Memory B cell (primary cell): ENCODE measurements at places on chromosomes 3 and 15.

DNA sequence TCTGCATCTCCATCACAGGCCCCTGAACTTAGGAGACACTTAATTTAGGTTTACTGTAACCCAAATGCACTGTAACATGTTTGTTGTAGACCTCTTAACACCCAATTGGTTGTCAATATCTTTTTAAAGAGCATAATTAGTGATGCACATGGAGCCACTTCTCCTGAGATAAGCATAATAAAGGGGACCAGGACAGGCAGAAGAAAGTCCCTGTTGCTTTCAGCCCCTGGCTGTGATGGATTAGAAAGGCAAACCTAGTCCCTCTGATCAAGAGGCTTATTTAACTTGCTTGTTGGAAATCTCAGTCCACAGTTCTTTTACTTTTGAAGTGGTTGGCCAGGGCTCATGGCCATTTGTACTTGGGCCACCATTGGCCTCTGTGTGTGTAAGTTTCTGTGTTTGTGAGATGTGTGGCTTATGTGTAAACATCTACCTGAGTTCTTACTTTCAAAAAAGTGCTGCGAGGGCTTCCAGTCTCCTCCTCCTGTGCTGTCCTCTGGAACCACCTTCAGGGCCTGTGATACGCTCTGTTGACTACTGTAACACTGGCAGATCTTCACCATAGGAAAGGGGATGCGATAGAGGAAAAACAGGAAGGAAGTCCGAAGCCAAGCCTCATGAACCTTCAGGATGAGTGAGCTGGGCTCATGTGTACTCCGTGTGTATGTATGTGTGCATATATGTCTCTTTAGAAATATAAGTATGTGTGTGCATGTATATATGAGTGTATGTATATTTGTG lies 136.2 kb downstream of the EPHB1 start:
- no peak for DNase-seq

GRCh38 chr3:65535260-65535659 lies 503.5 kb downstream of the MAGI1 start:
- no peak for DNase-seq

DNA sequence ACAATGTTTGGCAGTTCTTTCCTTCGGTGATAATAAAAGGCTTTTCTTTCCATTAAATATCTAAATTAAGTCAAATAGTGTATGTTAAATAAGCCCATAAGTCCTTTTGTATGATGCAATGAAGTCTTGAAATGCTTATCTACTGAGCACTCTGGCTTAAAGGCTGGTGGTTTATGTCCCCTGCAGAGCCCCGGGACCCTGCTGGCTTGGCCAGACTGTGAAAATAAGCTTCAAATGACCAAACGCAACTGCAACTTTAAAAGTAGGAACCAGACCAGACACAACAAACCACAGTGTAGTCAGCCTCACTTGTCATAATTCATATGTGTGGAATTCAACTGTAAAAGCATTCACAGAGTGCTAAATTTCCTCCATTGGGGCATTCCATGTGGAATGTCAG lies 72.5 kb downstream of the FOXP1 start:
- no peak for DNase-seq

- no peak for DNase-seq
Measured at GRCh38 chr3:51549311-51549710, 10.8 kb downstream of the RAD54L2 start.

GRCh38 chr15:38307861-38308641 lies 55.4 kb downstream of the SPRED1 start:
- DNase-seq = no peak

DNA sequence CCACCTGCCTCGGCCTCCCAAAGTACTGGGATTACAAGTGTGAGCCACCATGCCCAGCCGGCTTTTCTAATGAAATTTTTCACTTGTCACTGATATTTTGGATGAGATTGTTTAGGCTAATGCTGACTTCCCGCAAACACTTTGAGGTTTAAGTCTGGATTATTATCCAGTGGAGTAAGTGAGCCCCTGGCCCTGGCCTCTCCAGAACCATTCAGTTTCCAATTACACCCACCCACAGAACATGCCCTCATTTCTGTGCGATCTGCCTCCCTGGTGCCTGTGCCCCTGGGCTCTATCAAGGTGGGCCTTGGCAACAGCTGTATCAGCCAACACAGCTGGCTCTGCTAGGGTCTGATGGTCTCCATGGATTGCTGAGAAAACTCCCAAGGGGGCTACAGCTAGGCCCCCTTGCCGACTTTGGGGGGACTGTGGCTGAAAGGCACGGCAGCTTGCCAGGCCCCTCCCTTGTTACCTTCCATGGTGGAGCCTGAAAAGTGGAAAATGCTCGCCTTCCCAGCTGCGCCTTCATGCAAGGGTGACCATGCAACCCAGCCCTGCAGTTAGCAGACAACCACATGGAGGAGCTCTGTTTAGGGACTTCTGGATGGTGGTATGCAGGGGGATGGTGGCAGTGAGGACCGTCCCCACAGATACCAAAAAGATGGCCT lies 288.9 kb downstream of the FAM43A start:
- no peak for DNase-seq

DNA sequence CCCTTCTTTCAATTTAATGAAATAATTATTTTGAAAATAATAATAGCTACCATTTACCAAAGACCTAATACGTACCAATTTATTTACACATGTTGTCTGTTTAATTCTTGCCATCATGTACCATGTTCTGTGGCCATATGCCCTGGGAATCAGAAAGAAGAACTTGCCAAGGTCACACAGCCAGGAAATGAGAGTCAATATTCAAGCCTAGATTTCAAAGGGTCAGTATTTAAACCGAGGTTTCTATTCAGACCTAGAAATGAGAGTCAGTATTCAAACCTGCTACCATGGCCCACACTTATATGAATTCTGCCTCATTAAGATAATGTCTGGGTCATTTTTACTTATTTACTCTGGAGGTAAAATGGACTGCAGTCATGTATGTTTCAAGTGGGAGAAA lies 103.6 kb upstream of the TBL1XR1 start:
- DNase-seq = no peak

DNA sequence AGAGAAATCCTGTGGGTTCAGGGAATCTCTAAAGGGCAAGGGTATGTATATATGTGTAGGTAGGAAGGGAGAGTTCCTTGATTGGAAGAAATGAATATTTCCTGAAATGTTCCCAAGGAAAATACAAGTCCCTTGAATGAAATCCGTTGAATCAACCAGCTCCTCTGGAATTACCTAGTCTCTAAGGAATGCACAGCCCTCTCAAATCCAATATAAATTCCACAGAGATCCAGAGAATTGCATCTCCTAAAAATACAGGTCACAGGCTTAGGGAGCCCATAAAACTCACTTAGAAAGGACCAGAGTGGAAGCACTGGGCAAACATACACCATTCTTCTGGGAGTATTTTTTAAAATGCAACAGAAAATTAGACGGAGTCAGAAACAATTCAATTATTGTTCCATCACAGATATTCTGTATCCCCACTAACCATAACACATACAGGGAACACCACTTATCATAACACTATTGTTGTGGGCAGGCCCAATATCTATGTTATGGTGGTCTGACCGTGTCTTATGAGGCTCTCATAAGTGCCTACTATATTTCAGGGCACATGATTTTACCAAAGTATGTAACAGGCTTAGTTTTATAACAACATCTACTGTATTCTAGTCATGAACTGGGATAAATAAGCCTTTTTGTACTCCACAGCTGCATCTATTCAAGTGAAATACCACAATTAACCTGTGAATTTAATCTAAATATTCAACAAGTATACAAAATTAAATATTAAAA lies 43.7 kb downstream of the IGSF11 start:
- no peak for DNase-seq

GRCh38 chr15:62779036-62779770 lies 263.3 kb upstream of the TPM1 start:
- no peak for DNase-seq

DNA sequence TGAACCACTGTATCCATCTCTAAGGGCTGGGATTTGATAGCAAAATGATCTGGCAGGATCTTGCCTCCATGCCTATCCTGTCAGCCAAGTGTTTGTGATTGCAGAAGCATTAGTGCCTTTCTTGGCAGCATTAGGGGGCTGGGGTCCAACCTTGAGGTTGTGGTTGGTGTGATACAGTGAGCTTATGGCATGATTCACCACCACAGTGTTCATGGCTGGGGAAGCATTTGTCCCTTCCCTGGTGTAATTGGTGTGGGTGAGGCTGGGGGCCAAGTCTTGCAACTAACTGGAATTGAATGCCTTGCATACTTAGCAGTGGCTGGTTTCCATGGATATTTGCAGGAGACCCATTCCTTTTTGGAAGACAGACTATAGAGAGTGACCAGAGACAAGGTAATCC lies 271.0 kb upstream of the TBL1XR1 start:
- no peak for DNase-seq

DNA sequence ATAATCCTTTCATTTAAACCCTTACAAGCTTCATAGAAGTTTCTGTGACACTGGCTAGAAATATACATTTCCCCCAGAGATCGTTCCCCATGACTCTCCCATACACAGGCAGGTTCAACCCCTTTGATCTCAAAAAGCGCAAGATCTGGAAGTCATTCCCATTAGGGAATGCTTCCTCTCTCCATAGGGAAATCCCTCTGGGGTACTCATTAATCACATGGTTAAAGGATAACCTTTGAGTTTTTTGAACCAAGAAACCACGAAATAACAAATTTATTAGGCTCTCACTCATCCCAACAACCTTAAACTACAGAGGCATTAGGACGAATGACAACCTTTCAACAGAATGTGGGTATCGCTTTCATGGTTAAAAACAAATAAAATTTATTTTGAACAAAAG lies 211.9 kb upstream of the PRICKLE2 start:
- no peak for DNase-seq

GRCh38 chr3:98326945-98327344 lies 26.7 kb upstream of the OR5K4 start:
- DNase-seq = no peak

DNA sequence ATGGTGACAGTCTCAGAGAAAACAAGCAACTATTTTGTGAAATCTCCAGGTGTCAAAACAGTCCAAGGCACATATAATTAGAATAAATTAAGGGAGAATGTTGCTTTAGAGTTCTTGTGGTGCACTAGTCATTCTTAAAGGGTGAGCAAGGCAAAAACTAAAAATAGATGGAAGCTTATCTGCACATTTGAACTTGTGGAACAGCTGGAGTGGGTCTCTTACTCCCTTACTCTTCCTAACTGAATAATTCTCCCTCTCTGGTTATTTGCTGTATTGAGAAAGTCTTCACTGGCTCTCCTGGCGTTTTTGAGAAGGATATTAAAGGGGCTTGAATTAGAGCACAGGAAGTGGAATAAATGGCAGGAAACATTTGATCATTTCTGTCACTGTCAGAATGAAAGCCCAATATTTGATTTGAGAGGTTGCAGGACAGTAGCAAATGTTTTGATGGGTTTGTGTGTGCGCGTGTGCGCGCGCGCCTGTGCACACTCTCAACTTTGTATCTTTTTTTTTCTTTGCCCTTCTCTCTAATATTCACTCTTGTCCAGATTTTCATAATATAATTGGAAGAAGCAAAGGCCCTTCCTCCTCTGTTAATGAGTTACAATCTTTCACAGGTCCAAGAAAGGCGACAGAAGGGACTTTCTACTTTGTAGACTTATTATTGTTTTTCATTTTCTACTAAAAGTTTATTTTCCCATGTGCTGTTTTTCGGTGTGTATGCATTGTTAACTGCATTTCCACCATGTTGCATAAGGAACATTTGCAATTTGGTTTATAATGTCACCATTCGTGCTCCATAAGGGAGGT lies 40.9 kb downstream of the AKAP13 start:
- DNase-seq = no peak

- no peak for DNase-seq
Measured at GRCh38 chr3:35739964-35740527, 100.7 kb downstream of the ARPP21 start.

DNA sequence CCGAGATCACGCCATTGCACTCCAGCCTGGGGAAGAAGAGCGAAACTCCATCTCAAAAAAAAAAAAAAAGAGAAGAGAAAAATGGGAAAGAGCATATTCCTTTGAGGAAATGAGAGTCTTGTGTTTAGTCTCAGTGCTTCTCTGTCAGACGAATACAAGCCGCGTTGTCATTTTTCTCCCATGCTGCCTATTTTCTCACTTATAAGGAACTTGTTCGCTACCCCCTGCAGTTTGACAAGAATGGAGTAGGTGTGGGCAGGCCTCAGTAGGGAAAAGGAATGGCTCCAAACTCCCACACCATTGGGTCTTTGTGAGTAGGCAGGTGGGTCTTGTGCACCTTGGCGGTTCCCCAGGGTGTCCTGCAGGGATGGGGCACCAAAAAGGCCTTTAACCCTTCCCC lies 6.5 kb downstream of the GPR160 start:
- no peak for DNase-seq

- no peak for DNase-seq
Measured at GRCh38 chr3:133994166-133994890, 35.4 kb downstream of the SLCO2A1 start.

DNA sequence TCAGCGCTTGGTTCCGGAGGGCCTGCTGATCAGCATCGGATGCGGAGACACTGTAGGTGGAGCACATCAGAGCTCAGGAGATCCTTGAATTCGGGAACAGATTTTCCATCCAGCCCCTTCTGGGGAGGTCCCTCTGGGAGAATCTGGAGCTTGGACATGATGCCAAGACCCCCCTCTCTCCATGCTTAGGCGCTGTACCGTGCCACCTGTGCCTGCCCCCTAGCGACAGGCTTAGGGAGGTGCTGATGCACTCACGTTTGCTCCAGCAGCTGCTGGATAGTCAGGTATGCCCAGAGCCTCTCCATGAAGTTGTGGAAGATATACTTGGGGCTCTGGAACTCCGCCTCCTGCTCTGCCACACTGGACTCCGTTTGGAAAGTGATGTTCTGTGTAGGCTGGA lies 9.7 kb downstream of the ITIH4 start:
- DNase-seq = peak; percentile 19

DNA sequence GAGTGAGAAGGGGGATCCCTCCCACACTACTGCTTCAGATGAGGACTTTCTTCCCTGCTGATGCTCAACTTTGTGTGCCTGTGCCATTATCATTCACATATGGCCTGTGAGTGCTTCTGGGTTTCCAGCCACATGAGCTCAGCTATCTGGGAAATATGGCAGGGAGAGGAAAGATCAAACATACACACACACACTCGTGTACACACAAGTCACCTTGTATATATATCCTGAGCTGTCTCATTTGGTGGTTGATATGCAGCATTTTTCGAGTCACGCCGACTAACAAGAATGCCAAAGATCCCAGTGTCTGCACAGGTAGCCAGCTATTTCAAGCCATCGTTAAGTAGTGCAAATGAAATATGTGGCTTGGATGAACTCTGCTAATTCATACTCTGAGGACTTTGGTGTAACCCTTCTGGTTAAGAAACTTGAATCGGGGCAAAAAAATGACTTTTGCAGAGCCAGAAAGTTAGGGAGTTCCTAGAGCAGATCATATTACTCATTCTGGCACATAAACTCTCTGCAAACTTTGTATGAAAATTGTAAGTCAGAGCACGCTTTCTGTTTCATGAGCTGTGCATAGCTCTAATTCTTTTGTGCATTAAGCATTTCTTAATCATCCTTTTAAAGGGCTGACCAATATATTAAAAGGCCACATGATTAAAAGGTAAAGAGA lies 24.9 kb upstream of the WNT5A start:
- DNase-seq = no peak
